NCI-H1092 treated with DMSO at 0.1 percent for 48 hours (cell line): ENCODE measurements at places on chromosomes 6 and 20.

- DNase-seq, result no peak
Observed at GRCh38 chr20:56656632-56657031, 27.5 kb downstream of the TFAP2C start.

- no peak for DNase-seq
Observed at GRCh38 chr6:130050230-130050629, 31.8 kb downstream of the L3MBTL3 start.

DNA sequence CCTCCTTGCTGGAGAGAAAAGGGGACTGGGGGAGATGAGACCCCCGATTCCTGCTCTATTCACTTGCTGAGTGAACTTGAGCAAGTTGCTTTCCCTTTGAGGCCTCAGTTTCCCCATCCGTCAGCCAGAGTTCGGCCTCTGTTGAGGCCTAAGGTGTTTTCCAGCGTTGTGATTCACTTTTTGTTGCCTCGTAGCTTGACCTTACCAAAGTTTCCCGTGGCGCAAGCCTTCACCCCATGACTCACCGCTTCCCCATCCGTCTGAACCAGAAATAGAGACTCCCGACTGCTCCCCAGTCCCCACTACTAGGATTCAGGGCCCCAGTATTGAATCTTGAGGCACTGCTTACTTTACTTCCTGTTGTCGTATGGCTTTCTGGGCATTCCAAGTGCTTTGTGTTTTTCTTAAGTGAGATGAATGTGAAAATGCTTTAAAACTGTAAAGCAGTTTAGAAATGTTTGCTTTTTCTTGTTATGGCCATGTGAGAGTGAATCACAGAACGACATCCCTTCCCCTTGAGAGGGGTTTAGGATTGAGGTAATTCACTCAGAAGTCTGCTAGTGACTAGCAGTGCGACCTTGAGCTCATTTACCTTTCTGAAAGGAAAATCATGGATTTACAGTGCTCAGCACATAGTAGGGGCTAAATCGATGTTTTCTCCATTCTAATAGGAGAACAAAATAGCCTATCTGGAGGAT is 1.2 kb downstream of the CHMP4B start:
- no peak for DNase-seq

DNA sequence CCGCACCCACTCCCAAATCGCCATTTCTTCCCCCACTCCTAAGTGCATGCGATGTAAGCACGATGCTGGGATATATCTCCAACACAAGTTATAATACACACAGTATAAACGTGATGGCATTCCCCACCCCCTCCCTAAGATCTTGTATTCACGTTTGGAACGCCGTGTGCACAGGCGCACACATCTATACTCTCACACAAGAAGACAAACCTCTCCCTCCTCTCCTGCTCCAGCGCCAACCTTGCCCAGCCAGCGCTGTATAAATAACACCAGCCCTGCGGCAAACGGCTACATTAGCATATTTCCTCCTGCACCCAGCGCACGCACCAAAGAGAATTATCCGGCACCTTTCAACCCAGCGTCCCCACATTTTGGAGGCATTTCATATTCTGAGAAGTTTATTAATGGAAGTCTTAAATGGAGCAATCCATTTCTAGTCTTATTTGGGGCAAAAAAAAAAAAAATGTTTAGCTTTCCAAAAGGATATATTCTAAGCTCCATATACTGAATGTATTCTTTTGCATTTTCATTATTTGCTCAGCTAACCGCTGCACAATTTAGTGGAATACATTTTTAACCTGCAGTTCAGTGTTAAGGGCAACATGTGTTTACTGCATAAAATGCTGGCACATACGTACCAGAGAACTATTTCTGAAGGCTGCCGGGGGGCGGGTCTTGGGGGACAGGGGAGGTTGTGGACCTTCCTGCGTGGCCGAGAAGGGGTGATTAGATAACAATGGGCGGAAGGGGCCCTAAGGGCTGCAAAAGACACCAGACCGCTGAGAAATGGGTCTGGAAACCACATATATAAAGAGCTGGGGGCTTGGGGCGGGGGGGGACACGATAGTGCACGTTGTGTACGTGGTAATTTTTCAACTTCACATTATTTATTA is 1.1 kb upstream of the SLC22A23 start:
- DNase-seq, result peak; percentile 1

- DNase-seq, result peak; percentile 76
Observed at GRCh38 chr20:54221996-54222890, 14.4 kb downstream of the PFDN4 start.

GRCh38 chr6:53696341-53696740 is 30.8 kb upstream of the KLHL31 start:
- DNase-seq, result no peak

GRCh38 chr6:96014846-96015517 is 792 bp upstream of the FUT9 start:
- DNase-seq, result peak; percentile 82

- no peak for DNase-seq
Observed at GRCh38 chr6:26104457-26105108, 17.4 kb downstream of the HFE start.

DNA sequence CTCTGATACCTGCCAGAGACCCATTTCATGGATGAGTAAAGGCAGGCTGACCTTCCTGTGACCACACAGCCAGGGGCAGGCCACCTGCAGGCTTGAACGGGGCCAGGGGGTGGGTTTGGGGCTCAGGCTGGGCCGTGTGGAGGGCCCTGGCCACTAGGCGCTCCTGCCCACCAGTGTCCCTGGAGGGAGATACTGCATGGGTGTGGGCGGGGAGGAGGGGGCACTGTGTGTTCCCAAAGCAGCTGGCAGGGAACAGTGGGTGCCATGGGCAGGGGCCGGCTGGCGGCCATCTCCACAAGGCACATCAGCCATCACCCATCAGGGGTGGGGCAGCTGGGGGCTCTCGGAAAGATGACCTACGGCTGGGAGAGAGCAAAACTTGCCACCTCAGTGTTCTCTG is 15.4 kb downstream of the SRC start:
- DNase-seq, result no peak

- no peak for DNase-seq
Observed at GRCh38 chr6:140541288-140541687, 1166.8 kb upstream of the CITED2 start.

DNA sequence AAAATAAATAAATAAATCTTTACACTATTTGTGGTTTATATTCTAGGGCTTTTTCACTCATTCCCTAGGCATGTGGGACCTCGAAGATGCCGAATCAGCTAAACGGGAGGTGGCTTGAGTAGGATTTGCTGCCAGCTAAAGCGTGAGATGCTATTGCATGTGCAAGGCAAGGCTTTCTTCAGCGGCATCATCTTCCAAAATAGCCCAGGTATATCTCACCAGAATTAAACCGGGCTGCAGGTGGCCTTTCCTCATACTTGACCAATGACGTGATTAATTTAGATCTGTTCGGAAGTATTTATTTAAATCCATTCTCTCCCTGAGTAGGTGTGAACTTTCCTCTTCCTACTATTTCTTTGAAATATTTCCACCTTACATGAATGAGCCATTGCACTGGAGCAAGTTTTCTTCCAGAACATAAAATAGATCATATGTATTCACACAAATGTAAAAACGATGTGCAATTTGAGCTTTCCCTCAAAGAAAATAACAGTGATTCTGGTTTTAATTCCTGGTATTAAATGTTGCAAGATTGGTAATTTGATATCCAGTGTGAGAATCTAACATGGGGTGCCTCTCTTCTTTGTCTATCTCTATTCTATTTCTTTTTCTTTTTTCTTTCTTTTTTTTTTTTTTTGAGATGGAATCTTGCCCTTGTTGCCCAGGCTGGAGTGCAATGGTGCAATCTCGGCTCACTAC is 24.3 kb upstream of the ZNF217 start:
- no peak for DNase-seq
